ENCODE measurements at places on chromosomes 7 and 10.

GRCh38 chr7:97973206-97973658, 16.8 kb downstream of the OCM2 start:
- DNase-seq = no peak

GRCh38 chr10:16425449-16425848, 11.4 kb upstream of the PTER start:
- DNase-seq = no peak

DNA sequence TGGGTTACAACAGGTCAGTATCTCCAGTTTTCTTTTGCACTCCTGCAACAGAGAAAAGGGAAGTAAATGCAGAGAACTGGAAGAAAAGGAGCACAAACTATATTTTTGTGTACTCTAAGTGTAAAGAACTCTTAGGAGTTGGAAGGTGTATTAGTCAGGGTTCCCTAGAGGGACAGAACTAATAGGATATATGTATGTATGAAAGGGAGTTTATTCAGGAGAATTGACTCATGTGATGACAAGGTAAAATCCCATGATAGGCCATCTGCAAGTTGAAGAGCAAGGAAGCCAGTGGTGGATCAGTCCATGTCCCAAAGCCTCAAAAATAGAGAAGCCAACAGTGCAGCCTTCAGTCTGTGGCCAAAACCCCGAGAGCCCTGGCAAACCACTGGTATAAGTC, 22.6 kb upstream of the RAB18 start:
- DNase-seq = no peak

- DNase-seq = no peak
Observed at GRCh38 chr7:149855361-149856305, 17.5 kb downstream of the ZNF862 start.

- DNase-seq = no peak
Observed at GRCh38 chr10:117574498-117575146, 32.1 kb downstream of the EMX2 start.

- DNase-seq = no peak
Observed at GRCh38 chr7:3243680-3244079, 57.4 kb upstream of the SDK1 start.

DNA sequence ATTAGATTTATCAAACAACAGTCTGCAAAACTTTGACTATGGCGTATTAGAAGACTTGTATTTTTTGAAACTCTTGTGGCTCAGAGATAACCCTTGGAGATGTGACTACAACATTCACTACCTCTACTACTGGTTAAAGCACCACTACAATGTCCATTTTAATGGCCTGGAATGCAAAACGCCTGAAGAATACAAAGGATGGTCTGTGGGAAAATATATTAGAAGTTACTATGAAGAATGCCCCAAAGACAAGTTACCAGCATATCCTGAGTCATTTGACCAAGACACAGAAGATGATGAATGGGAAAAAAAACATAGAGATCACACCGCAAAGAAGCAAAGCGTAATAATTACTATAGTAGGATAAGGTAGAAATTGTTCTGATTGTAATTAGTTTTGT, 31.4 kb downstream of the LRRC17 start:
- DNase-seq = no peak

DNA sequence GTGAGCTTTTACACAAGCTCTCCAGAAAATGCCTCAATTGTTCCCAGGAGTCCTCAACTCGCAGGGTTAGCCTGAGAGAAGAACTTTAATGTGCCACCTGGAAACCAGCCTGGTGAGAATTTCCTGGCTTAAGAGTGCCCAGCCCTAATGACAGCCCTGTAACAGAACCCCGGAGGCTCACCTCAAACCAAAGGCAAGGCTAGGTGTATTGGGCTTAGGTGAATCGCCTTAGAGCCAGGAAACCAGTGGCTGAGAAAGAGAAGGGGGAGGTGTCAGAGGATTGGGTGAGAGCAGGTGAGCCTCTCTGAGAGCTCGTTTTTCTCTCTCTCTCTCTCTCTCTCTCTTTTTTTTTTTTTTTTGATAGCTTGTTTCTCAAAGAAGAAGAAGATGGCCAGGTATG, 7.3 kb downstream of the OCM2 start:
- DNase-seq = no peak

GRCh38 chr7:107826451-107826850, 23.4 kb upstream of the SLC26A3 start:
- no peak for DNase-seq

GRCh38 chr10:100535338-100535714, 417 bp upstream of the HIF1AN start:
- no peak for DNase-seq

DNA sequence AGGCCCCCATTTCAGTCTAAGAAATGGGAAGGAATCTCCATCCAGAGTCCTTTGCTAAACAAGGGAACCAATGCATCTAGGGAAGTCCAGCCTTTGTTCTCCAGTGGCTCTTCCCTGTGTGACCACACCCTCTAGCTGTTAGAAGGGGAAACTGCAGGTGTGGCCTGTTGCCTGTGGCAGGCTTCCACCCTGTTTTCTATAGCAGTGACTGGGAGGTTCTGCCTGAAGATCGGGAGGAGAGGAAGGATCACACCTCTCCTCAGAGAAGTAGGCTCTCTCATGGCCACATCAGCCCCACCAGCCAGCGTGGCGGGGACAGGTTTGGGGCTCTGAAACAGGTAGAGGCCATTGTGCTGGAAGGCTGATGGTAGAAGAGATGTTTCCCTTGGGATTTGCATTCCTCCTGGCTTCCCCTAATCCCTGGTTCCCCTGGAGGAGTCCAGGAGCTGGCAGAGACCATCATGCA, 47.7 kb upstream of the TRIM8 start:
- DNase-seq = peak; percentile 62

GRCh38 chr7:36506820-36507219, 117.2 kb downstream of the ANLN start:
- no peak for DNase-seq

DNA sequence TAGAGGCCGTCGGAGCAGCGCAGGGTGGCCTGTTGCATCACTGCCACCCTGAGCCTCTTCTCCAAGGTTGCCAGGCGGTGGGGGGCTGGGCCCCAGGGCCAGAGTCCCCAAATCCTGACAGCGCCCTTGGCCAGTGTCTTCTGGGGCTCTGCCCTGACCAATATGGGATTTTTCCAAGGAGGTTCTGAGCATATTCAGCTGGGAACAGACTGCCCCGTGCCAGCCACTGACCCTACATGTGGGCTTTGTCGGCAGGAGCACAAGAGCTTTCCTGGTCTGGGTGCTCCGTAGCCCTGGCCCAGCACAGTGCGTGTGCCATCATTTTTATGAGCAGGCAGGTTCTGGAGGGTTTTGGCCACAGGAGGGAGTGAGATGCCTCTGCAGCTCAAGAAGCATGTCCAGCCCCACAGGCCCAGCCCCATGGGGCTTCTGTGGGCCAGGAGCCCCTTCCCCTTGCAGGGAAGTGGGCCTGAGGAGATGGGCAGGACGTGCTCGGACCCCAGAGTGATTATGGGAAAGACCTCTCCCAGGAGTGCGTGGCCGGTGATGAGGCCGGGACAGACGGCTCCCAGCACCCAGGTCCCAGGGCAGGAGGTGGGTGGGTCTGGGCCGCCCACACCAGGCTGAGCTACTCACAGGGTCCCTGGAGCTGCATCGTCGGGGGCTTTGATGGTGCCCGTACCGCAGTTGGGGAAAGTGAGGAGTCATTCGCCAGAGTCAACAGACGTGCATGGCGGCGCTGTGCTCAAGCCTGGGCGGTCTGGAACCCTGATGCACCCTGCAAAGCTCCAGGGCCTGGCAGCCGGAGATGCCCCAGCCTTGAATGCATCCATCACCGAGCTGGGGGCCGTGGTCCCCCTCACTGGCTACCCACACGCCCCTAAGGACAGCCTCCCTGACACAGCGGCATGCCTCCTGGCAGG, 66.6 kb downstream of the PWWP2B start:
- DNase-seq = no peak

GRCh38 chr7:5708271-5708670, 73.2 kb downstream of the RNF216 start:
- no peak for DNase-seq

DNA sequence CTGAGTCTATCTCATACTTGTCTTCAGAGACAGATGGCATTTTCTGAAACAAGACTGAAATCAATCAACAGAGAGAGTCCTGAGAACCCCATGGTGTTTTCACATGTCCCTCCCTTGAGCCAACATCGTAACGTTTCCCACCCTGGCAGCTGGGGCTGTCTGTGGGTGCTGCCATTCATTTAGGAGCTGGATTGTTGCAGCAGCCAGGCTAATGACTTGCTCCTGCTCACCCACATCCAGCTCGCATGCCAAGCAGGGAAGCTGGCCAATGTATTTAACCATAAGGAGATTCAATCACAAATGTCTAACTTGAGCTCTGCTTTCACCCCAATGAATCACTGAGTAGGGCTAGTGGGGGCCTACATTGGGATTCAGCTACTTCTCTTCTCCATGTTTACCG, 146.1 kb downstream of the ADRA2A start:
- no peak for DNase-seq

GRCh38 chr7:114008696-114009095, 89.9 kb upstream of the PPP1R3A start:
- no peak for DNase-seq
